Activated CD4-positive, alpha-beta T cell treated with anti-CD3 and anti-CD28 coated beads for 48 hours (primary cell): ENCODE measurements at places on chromosomes 3 and 15.
A peak's percentile ranks its signal among the peaks of the same experiment; 100 is the strongest.

- no peak for DNase-seq
These were observed 54.6 kb upstream of the MYZAP start for GRCh38 chr15:57537072-57537471.

GRCh38 chr15:81297603-81298575 is 26.1 kb downstream of the STARD5 start:
- no peak for DNase-seq

DNA sequence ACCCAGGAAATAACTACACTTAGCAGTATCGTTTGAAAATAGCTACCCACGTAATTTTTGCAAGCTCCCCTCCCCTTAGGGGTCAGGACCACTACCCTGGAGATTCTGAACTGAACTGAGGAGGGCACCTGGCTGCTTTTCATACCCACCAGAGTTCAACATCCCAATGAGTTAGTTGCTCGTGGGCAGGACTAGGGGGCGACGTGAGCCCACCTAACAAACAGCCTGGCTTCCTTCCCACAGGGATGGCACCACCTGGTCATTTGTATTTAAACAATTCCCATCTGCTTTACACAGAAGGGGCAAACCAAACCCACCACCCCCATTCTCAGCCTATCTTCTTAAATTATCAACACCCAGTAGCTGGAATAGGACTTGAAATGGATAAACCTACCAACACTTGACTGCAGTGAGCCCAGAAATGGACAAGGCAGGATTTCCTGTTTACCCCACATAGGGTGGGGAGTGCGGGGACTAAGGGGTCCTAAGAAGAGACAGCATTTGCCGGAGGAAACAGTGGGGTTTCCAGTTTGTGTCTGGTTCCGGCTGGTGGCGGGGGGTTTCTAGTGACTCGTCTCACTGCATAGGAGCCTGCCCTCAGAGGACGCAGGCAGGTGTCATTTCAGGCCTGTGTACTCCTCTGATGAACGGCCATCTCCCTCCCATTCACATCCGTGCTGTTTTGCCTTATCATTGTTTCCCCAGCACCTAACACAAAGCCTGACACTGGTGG is 11.6 kb upstream of the VGLL4 start:
- no peak for DNase-seq

DNA sequence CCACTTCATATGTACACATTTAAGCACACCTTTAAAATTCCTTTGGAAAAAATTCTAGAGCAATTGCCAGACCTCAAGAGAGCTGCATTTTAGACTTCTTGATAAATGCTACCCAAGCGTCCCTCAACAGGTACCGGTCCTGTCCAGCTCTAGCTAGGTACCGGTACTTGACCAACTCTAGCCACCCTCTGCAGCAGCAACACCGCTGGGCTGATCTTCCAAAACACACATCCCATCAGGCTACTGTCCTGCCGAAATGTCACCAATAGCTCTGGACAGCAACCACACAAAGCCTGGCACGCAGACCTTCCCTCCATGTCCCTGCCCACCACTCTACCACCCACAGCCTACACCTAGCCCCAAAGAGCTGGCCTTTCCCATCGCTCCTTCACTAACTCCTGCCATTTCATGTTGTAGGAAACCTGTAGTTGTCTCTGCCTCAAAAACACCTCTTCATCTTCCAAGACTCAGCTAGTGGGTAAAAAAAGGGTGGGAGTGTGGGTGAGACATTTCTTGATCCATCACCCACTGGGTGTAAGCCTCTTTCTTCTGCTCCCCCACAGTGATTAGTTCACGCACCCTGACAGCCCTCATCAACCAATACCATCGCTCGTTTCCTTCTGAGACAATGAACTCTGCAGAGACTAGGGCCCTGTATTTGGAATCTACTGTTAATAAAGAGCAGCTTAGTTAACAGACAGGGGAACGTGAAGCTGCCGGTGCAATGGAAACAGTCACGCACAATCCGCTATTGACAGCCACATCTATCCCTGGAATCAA is 6.8 kb downstream of the CHSY1 start:
- DNase-seq, result no peak

DNA sequence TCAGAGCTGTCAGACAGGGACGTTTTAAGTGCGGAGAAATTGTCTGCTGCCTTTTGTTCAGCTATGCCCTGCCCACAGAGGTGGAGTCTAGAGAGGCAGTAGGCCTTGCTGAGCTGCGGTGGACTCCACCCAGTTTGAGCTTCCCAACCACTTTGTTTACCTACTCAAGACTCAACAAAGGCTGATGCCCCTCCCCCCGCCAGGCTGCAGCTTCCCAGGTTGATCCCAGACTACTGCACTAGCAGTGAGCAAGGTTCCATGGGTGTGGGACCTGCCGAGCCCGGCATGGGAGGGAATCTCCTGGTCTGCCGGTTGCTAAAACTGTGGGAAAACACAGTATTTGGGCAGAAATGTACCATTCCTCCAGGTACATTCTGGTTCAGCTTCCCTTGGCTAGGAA is 282.1 kb downstream of the VGLL3 start:
- DNase-seq, result no peak

- DNase-seq, result no peak
These were observed 57.4 kb downstream of the ZNF148 start for GRCh38 chr3:125317761-125318160.

- DNase-seq, result peak; percentile 7
These were observed 1435.2 kb upstream of the CADM2 start for GRCh38 chr3:83523470-83524073.

- no peak for DNase-seq
These were observed 353.8 kb downstream of the ROBO1 start for GRCh38 chr3:79414035-79414434.

- DNase-seq, result no peak
These were observed 125.8 kb upstream of the MRPS22 start for GRCh38 chr3:139218046-139218445.

DNA sequence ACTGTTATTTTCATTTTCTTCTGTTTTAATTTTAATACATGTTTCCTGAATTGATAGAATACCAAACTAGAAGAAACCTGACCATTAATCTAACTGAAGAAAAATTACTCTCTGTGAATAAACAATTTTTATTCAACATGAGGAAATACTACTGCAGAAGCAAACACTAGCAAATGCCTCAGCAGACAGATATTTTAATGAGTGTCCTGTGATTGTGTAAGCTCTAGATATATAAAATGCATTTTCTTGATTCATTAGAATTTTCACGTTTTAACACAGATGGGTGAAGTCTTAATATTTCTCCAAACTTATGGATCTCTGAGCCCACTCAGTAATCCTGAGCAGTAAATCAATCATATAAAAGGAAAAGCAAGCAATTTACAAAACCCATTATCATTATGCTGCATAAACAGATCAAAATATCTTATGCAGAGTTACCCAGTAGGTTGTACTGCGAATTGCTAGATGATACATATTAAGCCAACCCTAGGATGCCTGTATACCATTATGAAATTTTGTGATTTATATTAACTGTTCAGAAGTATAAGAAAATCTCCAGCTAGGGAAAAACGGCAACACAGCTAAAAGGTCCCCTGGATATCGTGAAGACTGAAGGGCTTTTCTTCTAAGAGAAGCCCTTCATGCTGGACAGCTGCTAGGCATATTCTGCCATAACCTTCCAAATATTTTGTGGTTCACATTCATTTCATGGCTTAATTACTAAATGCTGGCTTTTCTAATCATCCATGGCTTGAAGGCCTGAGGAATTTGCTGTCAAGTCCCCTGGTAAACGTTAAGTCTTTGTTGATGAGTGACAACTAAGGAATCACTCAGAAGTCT is 157.7 kb upstream of the TGFBR2 start:
- no peak for DNase-seq

- no peak for DNase-seq
These were observed 94.1 kb upstream of the PRICKLE2 start for GRCh38 chr3:64319391-64319790.

GRCh38 chr3:55923207-55923606 is 436.1 kb upstream of the WNT5A start:
- DNase-seq, result no peak

DNA sequence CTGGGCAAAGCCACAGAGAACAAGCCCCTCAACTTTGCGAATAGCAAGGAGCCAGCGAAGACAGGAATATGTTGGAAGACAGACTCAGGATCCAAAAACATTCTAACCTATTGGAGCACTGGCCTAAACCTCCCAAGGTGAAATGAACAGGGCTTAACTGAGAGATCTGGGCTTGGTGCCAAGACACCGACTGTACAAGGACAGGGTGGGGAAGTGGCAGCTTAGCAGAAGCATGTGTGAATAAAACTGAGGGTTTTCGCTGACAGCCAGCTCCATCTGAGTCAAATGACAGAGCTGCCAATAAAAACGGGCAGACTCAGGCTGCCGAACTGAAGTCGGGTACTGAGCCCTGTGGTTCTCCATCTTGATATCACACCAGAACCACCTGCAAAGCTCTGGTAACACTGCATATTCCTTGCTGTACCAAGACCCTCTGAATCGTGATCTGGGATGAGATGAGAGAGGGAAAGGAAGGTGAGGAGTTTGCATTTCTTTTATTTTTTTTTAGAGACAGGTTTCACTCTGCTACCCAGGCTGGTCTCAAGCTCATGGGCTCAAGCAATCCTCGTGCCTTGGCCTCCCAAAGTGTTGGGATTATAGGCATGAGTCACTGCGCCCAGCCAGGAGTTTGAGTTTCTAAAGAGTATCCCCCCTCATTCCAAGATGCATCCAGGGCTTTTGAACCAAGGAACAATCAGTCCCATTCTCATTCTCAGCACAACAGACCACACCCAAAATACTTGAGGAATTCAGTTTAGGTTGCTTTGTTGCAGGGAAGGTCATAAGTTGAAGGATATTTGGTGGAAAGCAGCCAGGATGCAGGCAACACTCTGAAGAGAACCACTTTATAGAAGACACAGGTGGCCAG is 6.0 kb upstream of the PLCB2 start:
- DNase-seq, result peak; percentile 41

GRCh38 chr15:94287794-94288246 is 56.5 kb downstream of the MCTP2 start:
- DNase-seq, result peak; percentile 56

- DNase-seq, result no peak
These were observed 43.2 kb upstream of the PPP4R2 start for GRCh38 chr3:72953325-72953956.

- DNase-seq, result peak; percentile 65
These were observed 227.8 kb upstream of the LYSMD4 start for GRCh38 chr15:99961011-99961441.

DNA sequence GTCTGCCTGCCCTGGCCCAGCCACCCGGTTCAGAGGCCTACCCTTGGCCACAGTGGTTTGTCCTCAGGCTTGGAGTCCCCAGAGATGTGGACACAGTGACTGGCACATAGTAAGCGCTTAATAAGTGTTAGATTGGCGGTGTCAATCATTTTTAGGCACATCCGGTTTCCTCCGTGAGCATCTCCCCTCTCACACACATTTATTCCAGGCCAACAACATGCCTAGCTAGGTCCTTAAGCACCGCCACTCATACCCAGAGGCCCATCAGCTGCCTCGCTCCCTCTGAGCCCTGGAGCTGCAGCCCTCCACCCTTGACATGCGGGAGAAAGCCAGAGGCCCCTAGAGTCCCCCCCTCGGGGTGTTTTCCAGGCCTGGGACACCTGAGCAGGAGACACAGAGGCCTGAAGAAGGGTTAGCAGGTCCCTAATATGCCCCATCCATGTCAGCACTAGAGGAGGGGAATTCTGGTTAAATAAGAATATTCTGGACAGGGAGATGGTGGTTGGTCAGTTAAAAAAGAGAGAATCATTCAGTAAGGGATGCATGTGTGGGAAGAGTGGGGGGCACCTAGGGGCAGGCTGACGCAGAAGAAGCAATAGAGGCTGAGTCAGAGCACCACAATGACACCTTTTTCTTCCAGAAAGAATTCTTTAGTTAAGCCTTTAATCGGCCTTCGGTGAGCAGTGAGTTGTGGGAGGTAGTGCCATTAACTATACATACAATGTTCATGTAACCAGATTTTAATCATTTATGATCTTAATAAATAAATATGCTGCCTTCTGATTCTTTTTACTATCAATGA is 22.3 kb downstream of the NR2F2 start:
- DNase-seq, result no peak

GRCh38 chr15:96285305-96285704 is 45.2 kb upstream of the NR2F2 start:
- no peak for DNase-seq

- no peak for DNase-seq
These were observed 42.5 kb upstream of the SRGAP3 start for GRCh38 chr3:9291821-9292410.

DNA sequence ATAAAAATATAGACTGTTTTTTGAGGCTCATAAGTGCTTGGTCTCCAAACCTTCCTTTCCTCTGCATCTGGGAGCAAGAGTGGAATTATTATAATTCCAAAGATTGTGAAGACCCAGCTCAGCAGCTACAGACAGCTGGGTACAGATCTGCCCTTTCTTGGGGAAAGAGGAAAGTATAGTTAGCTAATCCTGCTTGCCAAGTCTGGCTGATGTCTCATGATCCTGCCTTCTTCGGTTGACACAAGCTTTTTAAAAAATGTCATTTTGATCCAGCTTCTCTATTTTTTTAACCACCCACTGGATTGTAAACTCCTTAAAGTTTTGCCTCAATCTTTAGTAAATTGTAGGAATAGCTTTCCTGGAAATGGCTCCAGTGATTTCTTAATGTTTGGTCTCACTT is 181.1 kb downstream of the LRTM1 start:
- no peak for DNase-seq

DNA sequence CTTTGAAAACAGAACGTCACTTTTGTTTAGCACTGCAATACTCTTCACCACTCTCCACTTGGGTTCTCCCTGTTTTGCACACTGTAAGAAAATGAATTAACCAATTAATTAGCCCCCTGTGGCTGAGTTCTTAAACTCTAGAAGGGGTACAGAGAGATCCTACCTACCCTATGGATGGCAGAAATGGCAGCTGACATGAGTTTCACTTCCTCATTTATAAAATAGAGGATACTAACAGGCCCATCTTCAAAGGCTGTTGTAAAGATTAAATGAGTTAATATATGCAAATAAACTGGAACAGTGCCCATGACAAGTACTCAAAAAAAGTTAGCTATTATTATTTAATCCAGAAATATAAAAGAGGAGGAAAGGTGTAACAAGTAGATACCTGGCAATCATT is 36.9 kb downstream of the SUCLG2 start:
- DNase-seq, result no peak

DNA sequence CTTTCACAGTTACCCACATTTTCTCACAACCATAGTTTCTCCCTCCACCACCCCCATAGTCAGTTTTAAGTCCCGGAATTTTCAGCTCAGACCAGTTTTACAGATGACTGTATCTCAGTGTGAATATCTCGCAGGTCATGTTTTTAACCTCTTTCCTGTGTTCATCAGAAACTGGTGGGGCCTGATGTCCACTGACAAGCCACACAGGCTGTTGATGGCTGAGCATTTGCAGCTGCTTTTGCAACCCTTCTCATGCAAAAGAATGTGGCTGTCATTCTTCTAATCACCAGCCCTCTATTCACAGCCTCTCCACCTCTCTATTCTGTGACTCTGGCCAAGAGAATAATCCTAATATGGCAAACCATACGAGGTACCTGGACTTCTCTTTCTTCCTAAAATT is 8.5 kb downstream of the GYG1 start:
- DNase-seq, result no peak

- no peak for DNase-seq
These were observed 61.5 kb downstream of the HOMER2 start for GRCh38 chr15:82890995-82891390.
